Dorsolateral prefrontal cortex (tissue), 122 donors: ENCODE measurements at places on chromosomes 13 and 19.

DNA sequence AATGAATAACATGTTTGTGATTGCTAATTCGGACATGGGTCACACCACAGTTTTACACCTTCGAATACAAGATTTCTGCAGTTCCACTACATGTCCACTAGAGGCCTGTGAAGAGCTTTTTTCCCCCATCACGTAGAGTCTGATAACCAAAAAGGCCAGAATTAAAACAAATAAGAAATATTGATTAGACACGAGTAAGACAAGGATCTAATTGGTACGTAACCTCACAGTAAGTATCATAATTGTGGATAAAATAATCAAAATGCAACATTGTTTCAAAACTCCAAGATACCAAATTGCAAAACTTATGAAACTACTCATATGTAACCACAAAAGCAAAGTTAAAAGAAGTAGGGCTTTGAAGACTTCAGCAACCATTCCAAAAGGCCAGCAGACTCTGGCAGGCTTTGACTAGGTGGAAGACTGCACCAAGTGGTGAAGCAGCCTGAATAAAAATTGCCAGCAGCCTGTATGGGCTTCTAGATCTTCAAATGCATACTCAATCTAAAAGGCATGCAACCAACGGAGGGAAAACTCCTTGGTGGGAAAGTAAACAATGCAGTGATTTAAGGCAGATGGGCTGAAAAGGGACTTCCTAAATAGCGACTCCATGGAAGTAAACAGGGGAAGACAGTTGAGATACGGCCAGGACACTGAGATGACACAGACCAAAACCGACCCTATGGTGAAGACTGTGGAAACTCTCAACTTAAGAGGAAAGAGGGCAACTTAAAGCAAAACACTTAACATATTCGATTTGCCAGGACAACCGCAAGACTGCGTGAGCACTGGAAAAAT, 56.7 kb downstream of the STARD13 start:
- no peak for DNase-seq

GRCh38 chr13:74629985-74630384, 495.8 kb upstream of the KLF12 start:
- no peak for DNase-seq

DNA sequence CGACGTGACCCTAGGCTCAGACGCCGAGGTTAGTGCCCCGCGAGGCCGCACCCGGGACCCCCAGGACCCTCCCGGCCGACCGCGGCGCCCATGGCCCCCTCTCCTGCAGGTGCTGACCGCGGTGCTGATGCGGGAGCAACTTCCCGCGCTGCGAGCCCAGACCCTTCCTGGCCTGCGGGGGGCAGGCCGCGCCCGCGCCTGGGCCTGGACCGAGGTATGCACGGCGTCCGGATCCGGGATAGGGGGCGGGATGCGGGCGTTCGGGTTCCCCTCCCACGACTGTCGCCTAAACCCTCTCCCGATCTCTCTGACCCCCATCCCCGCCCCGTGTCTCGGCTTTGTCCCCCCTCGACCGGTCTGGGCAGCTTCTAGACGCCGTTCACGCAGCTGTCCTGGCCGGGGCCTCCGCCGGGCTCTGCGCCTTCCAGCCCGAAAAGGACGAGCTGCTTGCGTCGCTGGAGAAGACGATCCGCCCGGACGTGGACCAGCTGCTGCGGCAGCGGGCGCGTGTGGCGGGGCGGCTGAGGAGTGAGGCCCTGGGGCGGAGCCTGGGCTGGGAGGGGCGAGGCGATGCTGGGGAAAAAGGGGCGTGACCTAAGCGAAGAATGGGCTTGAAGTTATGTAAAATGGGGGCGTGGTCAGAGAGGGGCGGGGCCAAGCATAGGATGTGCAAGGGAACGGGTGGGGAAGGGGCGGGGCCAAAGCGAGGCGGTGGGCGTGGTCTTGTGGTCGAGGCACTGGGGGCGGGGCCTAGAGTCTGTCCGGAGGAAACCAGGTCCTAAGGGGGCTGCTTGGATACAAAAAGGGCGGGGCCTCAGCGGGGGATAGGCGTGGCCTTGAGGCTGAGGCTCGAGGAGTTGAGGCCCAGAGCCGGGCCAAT, 16.0 kb upstream of the COLGALT1 start:
- peak; percentile 87 for DNase-seq

GRCh38 chr19:46601318-46602224, at the start of gene CALM3:
Gene CALM3 (plus strand): TSS chr19:46601330. CDS start chr19:46601435, 105 bp downstream.
- no peak for DNase-seq

DNA sequence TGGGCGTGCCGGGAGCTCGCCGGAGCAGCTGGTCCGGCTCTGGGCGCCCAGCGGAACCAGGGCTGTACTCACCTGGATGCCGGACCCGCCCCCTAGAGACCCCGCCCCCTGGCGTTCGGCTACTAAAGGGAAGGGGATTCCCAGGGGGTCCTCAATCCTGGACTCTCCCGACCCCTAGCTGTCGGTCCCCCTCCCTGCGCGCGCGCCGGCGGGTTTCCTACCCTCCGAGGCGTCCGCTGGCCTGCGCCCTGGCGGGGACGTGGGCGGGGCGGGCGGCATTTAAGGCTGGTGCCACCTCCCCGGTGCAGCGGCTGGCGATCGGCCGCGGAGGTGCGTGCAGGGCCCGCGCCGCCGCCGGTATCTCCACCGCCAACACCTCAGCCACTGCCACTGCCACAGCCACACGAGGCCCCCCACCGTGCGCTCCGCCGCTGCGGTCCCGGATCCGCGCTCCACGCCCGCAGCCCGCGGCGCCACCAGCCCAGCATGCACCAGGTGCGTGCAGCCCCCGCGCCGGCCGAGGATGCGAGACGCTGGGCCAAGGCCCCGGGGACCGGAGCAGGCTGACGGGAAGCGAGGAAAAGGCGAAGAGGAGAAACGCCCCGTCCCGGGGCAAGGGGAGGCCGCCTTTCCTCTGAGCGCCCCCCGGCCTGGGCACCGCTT, at the start of gene ATP12A:
ATP12A (plus strand) TSS at position 151 of the 663 bp plus-strand sequence; CDS start at position 487, 336 bp downstream.
- DNase-seq: no peak

GRCh38 chr13:58992478-58993042, 1171.2 kb downstream of the DIAPH3 start:
- DNase-seq: no peak

GRCh38 chr13:38954291-38954690, 36.3 kb downstream of the STOML3 start:
- DNase-seq: no peak

- DNase-seq: no peak
These were observed 226.6 kb downstream of the PCCA start for GRCh38 chr13:100315522-100315921.

- DNase-seq: no peak
These were observed 12.9 kb downstream of the NACC1 start for GRCh38 chr19:13130886-13131490.

DNA sequence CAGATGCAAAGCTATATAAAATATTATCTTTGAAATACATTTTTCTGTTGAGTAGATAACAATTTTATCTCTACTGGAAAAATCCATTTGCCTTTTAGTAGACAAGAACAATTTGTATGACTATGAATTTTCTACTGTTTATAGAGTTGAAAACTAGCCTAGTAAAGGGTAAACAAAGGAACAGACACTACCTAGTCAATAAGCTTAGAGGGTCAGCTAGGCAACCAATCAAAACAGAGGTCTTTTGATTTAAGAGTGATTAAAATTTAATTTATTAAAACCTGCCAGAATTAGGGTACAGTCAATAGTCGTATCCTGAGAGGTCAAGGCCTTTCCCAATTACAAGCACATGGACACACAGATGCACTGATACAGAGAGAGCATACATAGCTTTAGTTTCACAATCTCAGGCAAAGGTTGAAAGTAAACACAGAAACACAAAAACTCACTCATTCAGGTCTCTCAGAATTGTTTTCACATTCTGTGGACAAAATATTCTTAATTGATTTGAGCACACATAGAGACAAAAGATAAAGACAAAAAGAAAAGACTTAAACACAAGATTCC, 24.5 kb upstream of the GPC6 start:
- DNase-seq: no peak

- DNase-seq: no peak
These were observed 13.5 kb upstream of the KCNN1 start for GRCh38 chr19:17953316-17953801.

DNA sequence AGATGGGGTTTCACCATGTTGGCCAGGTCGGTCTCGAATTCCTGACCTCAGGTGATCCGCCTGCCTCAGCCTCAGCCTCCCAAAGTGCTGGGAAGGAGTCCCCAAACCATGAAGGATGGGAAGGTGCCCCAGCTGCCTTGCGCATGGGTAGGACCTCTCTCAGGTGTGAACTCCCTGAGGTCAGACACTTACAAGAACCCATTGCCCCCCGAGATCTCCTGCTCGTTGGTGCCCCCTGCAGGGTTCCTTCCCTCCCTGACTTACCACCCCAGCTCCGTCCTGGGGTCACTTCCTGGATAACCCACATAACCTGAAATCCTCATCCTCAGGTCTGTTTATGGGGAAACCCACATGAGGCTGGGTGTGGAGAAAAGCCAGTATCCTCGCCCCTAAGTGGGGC, 41.7 kb downstream of the UNC13A start:
- no peak for DNase-seq

- DNase-seq: no peak
These were observed 29.2 kb downstream of the XPO4 start for GRCh38 chr13:20873348-20873747.

- no peak for DNase-seq
These were observed 34.2 kb downstream of the TSHZ3 start for GRCh38 chr19:31314849-31315629.

- no peak for DNase-seq
These were observed 64.0 kb downstream of the DNAJC3 start for GRCh38 chr13:95740979-95741320.

GRCh38 chr19:33416307-33417215, 43.1 kb downstream of the CEBPG start:
- no peak for DNase-seq

DNA sequence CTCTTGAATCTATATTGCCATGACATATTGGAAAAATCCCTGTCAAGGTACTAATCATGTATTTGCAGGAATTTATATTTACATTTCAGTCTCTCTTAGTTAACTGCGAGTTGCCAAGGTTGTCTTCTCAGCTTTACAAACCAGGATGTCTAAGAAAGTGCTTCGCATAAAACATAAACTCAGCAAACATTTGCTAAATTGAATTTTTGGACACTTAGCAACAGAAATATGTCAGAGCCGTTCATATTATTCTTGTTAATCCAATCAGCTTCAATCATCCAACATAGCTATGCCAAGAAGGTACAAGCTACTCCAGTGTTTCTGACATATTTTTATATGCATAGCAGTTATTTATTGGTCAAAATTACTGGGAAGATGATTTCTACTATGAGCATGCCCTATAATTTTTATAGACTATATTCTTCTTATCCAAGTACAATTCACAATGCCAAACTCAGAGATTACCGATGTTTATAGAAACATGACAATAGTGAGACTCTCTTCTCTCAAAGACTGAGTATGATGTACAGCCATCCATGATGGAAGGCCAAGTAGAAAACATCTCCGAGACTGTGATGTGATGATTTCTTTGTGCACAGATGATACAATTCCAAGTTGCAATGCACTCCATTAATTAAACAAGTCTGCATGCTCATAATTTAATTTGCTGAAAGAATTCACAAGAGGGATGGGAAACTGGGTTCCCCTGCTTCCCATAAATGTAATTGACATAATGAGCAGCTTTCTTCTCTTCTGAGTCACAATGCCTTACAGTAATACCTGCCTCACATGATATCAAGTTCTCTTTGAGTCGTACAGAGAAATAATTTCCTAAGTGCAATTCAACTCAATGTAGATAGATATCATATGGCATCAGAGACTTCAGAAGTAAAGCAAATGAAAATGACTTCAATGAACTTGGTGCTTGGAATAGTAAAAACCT, 776.3 kb downstream of the EFNB2 start:
- DNase-seq: no peak

DNA sequence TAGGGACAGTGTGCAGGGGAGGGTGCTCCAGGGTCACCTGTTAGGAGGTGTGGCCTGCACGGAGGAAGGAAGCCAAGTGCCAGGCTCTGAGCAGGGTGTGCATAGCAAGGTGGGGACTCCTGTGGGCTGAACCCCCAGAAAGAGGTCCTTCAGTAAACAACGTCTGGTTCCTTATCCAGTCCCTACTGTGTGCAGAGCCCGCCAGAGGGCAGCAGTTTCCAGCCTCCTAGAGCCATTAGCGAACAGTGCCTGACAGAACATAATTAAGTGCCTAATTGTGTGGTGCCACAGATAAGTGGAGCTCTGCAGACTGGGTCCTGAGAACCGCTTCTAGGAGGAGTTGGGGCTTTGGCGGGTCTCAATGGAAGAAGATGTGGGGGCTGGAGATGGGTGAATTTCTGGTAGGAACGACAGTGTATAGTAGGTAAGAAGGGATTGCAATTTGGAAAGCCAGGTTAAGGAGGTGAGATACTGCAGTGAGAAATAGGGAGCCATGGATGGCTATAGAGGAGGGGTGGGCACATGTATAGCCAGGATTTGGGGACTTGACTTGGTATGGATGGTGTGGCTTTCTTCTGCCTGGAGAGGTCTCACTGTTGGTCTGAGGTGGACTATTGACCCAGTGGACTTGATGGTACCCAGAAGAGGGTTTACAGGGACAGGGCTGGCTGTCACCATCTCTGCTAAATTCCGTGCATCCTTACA, 323.1 kb downstream of the ZNF536 start:
- DNase-seq: no peak

DNA sequence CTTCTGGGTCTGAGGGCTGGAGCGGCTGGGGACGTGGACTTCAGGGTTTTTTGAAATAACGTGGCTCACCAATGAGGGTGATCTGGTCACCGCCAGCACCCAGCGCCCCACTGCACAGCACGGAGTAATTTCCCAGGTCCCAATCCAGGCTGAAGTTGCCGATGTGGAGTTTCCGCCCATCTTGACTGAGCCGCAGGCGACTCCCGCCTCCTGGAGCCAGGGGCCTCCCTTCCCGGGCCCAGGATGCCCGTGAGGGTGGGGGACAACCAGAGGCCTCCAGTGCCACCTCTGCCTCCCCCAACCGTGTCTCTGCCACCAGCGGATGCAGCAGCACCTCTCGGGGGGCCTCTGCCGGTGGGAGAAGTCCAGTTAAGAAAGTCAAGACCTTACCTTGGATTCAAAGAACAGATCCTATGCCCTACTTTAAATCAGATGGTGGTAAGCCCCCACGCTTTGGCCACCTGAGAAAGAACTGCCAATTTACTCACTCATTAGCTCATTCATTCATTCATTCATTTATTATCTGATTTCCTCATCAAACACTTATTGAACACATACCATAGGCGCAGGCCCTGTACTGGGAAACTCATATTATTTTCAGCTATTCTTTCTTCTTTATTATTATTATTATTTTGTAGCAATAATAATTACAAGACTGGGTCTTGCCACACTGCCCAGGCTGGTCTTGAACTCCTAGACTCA, 3.9 kb downstream of the VSIG10L start:
- no peak for DNase-seq

- DNase-seq: no peak
These were observed 17.9 kb downstream of the RCBTB1 start for GRCh38 chr13:49567491-49567890.

- no peak for DNase-seq
These were observed 430 bp downstream of the ZNF358 start for GRCh38 chr19:7516333-7516732.
